Airway epithelial cell (primary cell): ENCODE measurements at places on chromosomes 4 and X. TPM values are rescaled to one million over a fixed set of nuclear protein-coding genes. Genes with fewer than 3 reads are reported as not detected.

The ZDHHC15 gene
- total RNA-seq, result not detected in 2 replicates

The GPM6B gene
- total RNA-seq, result 2.8 and 5.7 TPM in 2 replicates

The EDA gene
- total RNA-seq, result 1.2 and 1.5 TPM in 2 replicates

The TMSB15B gene
- total RNA-seq, result 6.6 and 13.5 TPM in 2 replicates

The TMPRSS11B gene
- total RNA-seq, result 0.05 and 0.99 TPM in 2 replicates

The CLDN2 gene
- total RNA-seq, result not detected in 2 replicates
